ENCODE measurements at places on chromosomes 16 and 17.
A peak's percentile ranks its signal among the peaks of the same experiment; 100 is the strongest.

DNA sequence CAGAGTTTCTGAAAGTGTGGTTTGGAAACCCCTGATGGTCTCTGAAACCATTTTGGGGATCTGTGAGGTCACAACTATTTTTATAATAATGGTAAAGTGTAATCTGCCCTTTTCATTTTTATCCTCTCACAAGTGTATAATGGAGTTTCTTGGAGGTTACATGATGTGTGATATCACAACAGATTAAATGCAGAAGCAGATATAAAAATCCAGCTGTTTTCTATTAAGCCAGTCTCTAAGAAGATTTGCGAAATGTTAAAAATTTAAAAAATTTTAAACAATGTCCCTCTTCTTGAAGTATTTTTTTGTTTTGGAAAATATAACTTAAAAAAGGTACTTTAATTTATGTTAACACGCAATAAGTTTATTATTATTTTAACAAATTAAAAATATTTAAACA is 48.7 kb downstream of the RPGRIP1L start:
- no peak for DNase-seq

DNA sequence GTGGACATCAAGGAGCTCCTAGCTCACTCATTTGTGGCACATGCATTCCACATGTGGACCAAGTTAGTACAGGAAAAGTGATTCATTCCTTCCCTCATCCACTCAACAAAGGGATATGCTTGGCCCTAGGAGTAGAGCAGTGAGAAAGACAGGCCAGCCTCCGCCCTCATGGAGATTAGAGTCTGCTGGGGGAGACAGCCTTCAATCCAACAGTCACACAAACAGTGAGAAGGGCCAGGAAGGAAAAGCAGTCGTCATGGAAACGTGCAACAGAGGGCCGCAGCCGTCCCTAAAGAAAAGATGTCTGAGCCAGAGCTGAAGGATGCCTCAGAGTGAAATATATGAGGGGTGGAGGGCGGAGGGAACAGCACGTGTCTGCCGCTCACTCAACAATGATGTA is 109.9 kb downstream of the VPS53 start:
- no peak for DNase-seq

DNA sequence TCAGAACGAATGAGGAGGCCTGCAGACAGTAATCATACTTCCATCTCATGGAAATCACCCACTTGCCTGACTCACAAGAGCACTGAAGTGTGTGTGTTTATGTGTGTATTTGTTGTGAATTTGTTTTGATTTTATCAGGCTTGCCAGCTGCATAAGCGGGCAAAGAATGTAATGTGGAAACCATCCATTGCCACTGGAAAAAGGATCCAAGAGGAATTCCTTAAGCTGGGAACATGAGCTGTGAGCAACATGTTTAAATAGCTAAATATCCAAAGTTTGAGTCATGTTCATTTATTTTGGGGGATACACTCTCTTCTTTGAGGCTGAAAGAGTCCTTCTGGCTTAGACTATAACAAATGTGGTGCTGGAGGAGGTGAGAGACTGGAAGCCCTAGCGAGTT is 198.4 kb upstream of the TBX2 start:
- no peak for DNase-seq

DNA sequence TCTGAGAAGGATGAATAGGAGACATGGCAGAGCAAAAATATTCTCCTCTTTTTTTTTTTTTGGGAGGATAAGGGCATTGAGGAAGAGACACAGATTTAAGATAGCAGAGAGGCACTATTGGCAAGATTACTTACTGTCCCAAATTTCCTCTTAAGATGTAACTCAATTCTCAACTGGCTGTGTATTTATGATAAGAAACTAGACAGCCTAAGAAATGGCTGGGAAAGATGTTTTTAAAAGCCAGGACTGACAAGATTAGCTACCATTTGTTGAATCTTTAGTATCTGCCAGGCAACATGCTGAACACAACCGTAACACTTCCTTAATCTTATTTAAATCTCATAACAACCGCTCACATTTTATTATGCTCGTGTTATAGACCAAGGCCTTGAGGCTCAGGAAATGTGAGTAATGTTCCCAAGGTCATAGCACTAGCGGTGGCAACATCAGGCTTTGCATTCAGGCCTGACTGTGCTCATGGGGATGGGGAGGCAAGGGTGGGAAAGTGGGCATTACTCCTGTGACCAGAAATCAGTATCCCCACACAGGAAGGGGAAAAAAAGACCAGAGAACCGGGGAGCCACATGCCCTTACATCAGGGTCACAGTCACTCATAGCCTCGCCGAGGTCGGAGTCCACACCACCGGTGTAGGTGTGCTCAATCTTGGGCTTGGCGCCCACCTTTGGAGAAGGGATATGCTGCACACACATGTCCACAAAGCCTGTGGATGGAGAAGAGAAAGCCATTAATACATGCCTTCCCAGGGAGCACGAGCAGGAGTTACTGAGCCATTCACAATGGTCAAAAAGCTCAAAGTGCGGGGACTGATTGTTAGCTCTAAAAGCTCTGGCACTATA is 15.6 kb downstream of the HIGD1B start:
- DNase-seq = no peak

GRCh38 chr17:81720267-81721071 is 8.4 kb downstream of the SLC25A10 start:
- no peak for DNase-seq

DNA sequence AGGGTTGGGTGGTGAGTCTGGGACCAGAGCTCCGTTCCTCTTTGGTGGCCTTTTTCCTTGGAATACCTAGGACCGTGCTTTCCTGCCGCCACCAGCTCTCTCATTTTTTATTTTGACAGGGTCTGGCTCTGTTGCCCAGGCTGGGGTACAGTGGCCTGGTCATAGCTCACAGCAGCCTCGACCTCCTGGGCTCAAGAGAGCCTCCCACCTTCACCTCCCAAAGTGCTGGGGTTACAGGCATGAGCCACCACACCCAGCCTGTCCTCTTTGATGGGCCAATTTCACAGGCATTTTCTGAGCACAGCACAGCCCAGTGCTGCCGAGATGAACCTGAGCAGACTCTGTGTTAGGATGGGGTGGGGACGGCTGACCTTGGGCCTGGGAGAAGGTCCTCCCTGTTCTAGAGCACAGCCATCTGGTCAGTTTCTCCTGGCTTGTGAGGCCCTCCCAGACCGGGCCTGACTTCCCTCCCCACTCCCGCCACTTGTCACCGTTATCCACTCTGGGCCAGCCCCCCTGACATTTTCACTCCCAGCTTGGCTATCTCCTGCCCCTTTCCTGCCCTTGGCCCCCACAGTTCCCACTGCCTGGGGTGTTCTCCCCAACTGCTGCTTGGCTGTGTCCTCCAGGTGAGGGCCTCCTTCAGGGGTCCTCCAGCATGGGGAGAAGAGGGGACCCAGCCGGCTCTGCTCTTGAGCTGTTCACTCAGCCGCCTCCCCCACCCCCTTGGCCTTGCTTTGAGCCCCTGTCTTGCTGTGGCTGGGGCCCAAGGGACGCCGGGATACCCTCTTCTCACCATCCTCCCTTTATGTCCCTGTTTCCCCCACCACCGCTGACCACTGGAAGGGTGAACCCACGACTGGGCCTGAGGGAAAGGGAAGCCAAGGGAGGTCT is 5.0 kb downstream of the ADCY7 start:
- DNase-seq = no peak

GRCh38 chr17:76458580-76459490 is 5.9 kb upstream of the UBE2O start:
- no peak for DNase-seq

GRCh38 chr17:79983456-79983855 is 52.2 kb downstream of the TBC1D16 start:
- no peak for DNase-seq

DNA sequence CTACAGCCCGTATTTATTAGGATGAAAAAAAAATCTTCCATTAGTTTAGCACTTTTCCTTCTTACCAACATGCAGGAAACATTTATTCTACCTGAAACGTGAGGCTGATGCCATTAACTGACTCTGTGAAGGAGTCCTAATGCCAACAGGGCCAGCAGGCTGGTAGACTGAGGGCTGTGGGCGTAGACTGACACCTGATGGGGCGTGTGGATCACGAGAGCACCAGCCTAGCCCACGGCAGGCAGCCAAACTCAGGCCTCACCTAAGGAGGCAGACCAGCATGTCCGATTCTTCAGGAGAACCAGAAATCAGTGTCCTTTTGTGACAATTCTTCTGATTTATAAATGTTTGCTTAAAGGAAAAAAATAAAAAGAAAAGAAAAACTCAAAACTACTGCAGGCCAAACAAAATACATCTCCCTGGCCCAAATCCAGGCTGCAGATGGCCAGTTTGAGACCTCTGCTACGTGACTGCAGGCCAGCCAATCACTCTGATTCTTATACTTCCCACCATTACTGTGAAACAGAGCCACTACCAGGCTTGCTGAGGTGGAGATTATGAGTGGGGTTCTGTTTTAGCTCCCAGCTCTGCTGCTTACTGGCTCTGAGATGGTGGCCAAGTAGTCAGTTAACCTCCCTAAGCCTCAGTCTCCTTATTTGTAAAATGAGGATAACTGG is 66.5 kb downstream of the GNAO1 start:
- peak; percentile 33 for DNase-seq

- no peak for DNase-seq
Measured at GRCh38 chr16:10122546-10122945, 59.7 kb downstream of the GRIN2A start.

GRCh38 chr17:78324391-78325075 is 35.3 kb downstream of the SOCS3 start:
- DNase-seq = peak; percentile 81

GRCh38 chr16:4703906-4704305 is 10.5 kb downstream of the NUDT16L1 start:
- DNase-seq = no peak

GRCh38 chr16:11100239-11100750 is 155.7 kb downstream of the SOCS1 start:
- peak; percentile 87 for DNase-seq

GRCh38 chr17:81249223-81250040 is 10.3 kb downstream of the NDUFAF8 start:
- DNase-seq = no peak

GRCh38 chr17:58344791-58345157 is 7.2 kb downstream of the SUPT4H1 start:
- peak; percentile 18 for DNase-seq

DNA sequence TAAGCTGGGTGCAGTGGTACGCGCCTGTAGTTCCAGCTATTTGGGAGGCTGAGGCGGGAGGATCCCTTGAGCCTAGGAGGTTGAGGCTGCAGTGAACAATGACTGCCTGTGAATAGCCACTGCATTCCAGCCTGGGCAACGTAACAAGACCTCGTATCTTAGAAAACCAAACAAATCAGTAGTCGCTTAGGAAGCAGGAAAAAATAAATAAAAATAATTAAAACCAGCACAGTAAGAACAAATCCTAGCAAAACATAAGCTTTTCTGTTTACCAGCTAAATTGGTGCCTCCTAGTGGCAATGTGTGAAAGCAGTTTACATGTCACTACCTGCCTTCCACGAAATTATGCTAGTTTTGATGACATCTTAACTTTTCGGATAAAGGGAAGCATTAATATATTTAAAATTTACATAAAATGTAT is 1.3 kb downstream of the ARMC5 start:
- peak; percentile 14 for DNase-seq

DNA sequence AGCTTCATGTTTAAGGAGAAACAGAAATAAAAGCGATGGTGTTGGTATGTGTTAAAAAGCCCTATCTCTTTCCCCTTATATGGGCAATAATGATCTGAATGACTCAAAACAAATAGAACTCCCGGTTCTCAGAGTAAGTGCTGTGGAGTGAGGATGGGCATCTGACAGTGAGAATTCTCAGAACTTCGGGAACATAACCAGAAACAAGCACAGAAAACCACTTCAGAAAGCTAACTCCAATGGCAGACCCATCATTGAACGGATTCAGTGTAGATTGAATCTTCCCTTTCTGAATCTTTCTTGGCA is 67.2 kb downstream of the CDH8 start:
- no peak for DNase-seq

DNA sequence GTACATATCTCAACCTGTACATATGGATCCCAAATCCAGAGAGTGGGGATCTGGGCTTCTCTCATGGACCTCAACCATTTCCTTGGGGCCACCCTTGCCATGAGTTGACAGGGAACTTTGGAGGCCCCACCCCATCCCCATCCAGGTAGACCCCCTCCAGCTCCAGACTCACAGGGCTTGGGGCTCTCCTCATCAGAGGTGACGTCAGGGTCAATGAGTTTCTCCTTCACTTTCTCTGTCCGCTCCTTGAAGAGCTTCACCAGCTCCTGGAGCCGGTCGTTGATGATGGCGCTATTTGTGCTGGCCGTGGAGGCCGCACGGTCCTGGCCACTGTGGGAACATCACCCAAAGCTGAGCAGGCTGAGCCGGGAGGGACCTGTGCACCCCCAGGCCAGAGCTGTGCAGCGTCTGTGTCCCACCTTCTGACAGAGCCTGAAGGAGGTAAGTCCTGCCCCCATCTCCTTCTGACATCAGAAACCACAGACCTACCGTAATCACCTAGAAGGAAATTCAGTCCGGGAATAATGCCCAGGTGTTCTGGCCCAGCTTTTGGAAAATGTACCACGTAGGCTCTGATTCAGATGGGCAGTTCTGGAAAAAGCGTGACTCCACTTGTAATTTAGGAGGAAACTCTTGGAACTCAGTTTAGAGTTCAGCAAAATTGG is 50.6 kb downstream of the CNGB1 start:
- DNase-seq = no peak

- DNase-seq = no peak
Measured at GRCh38 chr16:75710344-75710743, 9.1 kb upstream of the DUXB start.

DNA sequence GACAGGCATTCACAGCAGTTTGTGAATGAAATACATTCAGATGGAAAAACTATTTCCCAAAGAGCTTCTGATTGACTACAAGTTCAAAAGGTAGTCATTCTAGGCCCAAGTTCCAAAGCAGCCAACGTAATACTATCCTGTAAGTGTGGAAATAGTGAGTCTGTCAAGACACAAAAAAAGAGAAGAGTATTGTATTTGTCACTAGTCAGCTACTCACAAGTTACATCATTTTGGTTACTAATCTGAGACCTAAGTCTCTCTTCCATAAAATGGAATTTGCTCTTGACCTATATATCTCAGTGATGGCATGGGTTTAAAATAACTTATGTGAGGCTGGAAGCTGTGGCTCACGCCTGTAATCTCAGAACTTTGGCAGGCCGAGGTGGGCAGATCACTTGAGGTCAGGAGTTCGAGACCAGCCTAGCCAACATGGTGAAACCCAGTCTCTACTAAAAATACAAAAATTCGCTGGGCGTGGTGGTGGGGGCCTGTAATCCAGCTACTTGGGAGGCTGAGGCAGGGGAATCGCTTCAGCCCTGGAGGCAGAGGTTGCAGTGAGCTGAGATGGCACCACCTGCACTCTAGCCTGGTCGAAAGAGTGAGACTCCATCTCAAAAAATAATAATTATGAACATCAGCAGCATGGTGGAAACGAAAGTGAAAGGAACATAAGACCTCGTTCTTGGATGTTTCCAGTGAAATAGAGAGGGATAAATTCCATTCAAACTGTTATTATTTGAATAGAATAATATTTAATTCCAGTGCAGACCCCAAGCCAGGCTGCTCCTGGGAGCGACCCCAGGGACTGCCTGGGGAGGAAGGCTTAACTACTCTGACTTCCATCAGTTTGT is 2.9 kb downstream of the CMC2 start:
- DNase-seq = no peak

GRCh38 chr17:66955821-66956220 is 8.7 kb upstream of the CACNG4 start:
- no peak for DNase-seq
